Motor neuron (in vitro differentiated cells): ENCODE measurements at places on chromosomes 3 and 15.

DNA sequence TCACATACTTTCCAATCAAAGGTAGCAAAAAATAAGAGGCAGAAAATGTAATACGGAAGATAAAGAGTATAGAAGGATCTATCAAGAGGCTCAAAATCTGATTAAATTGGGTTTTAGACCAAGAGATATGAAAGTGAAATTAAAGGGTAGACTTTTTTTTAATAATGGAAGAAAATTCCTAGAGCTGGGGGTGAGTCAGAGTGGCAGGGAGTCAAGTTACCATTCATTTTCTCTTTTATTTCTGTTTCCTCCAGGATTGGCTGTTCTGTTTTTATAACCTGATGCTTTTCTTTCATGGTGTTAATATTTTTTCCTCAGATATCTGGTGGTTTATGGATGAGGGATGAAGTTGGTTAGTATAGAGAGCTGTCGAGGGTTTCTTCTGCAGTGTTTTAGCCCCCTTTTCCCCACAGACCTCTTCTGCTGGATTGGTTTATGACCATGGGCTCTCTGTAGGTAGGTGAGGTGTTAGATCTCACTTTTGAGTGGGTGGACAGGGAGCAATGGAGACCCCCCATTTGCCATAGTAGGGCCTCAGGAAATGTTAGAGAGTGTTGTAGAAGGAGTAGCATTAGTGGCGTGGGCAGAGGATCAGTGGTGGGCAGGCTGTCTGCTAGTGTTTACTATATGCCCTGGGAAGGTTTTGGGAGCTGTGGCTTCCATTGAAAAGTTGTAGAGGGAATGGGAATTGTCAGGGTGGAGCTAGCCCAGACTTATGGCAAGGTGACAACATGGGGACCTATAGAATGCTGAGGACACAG is 201.6 kb upstream of the GOLGA6L4 start:
- no peak for ATAC-seq

DNA sequence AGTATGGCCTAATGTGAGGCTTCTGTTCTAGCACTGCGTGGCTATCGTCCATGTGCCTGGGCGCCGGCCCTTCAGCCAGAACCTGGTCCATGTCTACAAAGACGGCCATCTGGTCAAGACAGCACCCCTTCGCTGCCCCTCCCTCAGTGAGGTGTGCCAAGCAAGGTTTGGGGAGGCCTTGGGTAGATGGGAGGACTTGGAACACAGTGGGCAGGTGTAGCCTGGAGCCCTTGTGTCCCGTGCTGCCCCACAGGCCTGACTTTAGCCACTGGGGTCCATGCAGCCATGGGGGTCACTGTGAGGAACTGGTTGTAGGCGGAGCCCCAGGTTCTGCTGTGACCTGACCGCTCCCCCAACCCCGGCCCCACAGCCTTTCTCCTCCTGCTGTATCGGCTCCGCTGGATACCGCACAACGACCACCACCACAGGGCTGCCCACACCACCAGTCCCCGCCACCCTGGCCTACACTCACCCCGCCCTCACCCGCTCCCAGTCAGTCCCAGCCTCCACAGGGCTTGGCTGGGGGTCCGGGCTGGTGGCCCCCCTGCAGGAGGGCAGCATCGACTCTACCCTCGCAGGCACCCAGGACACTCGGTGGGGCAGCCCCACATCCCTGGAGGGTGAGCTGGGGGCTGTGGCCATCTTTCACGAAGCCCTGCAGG is 16.6 kb downstream of the NBEAL2 start:
- ATAC-seq = no peak

- ATAC-seq = no peak
Measured at GRCh38 chr15:66477011-66477410, 20.6 kb downstream of the SNAPC5 start.

- no peak for ATAC-seq
Measured at GRCh38 chr3:26963361-26963743, 340.8 kb downstream of the LRRC3B start.

DNA sequence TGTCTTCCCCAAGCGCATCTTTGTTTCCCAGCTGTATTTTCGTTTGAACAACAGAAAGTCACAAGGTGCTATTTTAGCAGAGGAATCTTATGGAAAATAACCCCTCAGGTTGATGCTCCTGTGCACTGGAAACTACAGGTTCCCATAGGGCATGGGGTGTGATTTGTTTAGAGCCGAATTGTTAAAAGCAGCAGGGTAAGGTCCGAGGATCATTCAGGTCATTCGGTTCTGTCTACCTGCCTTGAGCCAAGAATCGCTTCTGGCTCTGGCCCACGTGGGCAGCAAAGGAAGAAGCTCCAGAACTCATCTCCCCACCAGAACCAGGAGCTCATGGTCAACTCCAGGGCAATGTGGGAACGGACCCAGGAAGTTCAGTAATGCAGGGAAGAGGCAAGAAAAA is 116.7 kb upstream of the TPM1 start:
- ATAC-seq = no peak

DNA sequence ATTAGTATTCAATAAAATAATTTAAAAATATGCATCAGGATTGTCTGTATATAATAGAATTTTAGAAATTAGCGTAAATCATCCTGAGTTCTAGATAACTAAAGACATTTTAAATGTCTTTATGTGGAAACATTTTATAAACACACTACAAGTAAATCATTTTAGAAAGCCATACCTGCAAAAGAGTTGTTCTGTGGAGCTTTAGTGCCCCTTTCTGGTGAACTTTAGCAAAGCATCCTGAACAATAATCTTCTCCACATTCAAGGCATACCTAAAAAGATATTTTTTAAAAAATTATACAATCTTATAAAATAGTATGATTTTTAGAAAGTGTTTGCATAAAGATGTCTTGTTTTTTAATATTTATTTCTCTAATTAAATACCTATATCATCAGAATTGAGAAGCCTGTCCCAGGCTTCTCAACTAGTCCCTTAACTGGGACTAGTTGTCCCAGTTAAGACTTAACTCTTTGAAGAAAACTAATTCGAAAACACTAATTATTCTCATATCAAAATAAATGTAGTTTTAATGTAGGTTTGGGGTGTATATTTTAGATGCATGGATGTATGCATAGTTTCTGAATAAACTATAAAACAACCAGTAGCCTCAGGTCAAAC is 29.7 kb downstream of the ZBBX start:
- no peak for ATAC-seq

DNA sequence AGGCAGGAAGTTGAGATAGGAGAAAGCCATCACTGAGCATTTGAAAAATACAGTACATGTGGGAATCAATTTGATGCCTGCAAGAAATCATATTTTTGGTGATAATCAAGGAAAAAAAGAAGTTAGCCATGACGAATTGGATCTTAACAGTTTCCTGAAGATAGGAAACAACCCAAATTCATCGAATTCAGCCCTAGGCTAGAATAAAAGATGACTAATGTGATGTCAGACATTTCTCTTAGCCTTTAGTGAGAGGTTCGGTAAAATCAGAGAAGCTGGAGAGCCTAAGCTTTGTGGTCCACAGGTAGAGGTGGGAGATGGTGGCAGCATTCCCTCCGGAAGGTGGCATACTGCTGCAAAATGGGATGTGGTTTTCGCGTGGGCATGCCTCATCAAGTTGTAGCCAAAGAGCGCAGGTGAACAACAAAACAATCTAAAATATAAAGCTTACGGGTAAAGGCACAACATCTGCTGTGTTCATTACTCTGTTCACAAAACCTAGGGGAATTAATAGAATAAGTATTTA is 144.1 kb upstream of the ALCAM start:
- ATAC-seq = no peak

- peak; percentile 85 for ATAC-seq
Measured at GRCh38 chr3:52385157-52385556, 59.7 kb downstream of the SEMA3G start.

DNA sequence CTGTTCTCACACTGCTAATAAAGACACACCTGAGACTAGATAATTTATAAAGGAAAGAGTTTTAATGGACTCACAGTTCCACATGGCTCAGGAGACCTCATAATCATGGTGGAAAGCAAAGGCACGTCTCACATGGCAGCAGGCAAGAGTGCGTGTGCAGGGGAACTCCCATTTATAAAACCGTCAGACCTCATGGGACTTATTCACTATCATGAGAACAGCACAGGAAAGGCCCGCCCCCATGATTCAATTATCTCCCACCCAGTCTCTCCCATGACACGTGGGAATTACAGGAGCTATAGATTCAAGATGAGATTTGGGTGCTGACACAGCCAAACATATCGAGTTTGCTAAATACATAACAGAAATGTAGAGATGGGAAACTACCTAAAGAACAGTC is 39.5 kb upstream of the DGKG start:
- no peak for ATAC-seq

- no peak for ATAC-seq
Measured at GRCh38 chr3:178297199-178297598, 239.0 kb upstream of the KCNMB2 start.

DNA sequence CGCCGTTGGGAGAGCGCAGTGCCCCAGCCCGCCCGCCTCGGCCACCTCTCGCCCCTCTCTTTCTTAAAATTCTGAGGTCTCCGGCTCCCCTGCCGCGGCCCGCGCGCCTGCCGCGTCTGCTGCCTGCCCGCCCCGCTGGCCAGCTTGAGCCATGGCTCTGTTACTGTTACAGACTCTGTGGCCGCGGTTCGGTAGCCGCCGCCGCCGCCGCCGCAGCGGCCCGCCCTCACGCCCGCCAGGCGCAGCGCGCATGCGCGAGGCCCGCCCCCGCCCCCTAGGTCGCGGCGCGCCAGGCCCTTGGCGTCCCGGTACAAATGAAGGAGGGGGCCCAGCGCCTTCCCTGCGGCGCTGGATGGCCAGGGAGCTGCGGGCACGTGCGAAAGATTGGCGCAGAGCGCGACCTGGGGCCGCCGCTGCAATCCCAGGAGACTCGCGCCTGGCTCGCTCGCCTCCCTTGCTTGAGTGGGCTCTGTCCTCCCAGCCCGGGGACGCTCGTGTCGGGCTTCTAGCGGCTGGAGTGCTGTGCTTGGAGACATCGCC is at the start of gene ONECUT1:
TSS of gene ONECUT1 (minus strand) at position 168 of the 540 bp plus-strand sequence. CDS start 452 bp downstream, outside the sequence.
- peak; percentile 79 for ATAC-seq

DNA sequence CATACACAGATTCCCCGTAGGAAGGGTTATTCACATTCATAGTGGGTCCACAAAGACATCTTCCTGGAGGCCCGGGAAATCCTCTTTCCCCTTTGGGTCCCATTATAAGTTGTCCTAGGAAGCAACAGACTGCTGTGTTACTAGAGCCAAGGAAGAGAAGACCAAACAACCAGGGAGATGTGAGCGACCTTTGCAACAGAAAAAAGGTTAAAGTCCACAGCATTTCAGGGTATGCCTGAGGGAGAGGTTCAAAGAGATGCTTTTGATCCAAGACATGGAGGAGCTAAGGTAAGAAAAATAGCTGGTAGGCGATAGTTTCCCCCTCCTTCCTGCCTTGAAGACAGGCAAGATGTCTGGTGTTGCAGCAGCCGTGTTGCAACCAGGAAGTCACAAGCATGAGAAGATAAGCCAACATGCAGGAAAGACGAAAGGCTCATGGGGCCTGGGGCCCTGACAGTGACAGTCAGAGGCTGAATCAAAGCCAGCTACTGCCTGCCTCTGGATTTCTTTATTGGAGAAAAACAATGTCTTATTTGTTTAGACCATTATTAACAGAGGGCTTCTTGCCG is 30.9 kb downstream of the EAF1 start:
- ATAC-seq = no peak

DNA sequence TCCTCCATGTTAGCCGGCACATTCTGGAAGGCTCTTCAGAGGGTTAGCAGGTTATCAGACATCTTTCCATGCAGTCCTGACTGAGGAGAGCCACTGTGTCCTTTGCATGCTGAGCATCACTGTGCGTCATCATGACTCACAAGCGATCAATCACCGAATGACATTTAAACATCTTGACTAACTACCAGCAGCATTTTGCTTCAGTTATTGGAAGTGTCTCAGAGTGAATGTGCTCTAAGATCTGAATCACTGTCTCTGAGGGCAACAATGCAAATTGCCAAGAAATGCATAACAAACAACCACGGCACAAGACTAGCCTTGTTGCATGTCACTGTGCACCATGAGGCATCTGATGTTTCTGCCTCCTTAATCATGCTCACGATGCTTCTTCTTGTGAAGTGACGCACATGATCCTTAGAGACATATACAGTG is 18.3 kb upstream of the ATP8B4 start:
- ATAC-seq = peak; percentile 95

DNA sequence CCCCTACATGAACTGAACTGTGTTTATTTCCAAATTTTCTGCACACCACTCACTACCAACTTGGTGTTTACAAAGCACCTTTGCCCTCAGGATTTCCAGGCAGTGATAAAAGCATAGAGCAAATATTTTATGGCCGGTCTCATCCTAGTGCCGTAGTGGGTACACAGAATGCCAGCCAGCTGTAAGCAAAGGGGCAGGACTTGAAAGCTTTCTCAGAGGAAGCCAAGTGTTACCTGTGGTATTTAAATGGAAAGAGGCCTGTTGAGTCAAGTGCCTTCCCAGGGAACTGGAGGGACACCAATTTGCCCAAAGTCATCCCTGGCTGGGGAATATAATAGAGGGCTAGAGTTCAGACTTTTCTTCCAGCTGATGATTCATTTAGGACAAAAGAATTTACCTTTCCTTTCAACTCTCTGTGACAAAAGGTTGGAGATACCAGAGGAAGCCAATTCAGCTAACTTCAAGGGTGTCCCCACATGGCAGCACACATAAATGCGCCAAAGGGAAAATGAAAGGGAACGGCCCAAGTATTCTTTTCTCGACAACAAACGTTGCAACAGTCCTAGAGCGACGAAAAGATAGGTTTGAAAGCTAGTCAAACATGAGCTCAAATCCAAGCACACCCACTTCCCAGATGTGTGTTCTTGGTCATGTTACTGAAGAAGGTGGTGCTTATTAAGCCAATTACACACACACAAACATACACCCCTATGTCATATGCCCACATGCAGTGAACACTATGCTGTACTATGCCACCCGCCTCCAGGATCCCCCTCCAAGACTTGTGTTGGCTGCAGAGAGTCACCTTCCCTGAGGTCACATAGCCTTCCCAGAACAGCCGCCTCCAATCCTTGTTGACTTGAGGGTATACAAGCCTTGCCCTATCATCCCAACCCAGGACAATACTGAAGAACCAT is 27.7 kb downstream of the MAGI1 start:
- ATAC-seq = no peak

DNA sequence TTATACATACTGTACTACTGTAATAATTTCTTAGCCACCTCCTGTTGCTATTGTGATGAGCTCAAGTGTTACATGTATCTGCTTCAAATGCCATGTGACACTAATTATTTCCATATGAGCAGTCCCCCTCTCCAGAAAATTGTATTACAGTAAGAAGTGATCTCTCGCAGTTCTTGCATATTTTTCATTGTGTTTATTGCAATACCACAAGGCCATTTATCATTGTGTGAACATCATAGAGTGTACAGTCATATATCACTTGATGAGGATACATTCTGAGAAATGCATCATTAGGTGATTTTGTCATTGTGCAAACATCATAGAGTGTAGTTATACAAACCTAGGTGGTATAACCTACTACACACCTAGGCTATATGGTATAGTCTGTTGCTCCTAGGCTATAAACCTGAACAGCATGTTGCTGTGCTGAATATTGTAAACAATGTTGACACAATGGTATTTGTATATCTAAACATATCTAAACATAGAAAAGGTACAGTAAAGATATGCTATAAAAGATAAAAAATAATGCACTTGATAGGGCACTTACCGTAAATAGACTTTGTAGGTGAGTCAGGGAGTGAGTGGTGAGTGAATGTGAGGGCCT is 189.6 kb upstream of the MLF1 start:
- peak; percentile 35 for ATAC-seq
